SK-N-DZ (cell line): ENCODE measurements at places on chromosomes 5 and 9.
A peak's percentile ranks its signal among the peaks of the same experiment; 100 is the strongest.

- no peak for DNase-seq
Observed at GRCh38 chr9:6355728-6356127, 27.6 kb downstream of the TPD52L3 start.

DNA sequence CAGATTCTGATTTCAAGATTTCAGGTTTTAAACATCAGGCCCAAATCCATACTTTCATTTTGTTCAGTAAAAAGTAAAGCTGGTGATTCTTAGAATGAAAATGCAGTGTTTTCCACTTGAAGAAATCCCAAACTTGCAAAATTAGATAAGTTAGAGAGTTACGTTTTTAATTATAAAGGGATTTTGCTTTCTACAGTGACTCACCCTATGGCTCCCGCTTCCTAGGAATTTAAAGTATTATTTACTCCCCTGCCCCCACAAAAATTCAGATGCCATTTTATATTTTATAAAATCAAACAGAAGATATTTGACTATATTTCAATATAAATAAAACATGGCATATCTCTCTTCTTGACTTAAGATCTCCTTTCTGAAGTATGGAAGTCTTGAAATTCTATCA is 402.9 kb downstream of the ZSWIM6 start:
- DNase-seq = no peak

- DNase-seq = peak; percentile 26
Observed at GRCh38 chr5:168300326-168301182, 9.1 kb downstream of the WWC1 start.

GRCh38 chr9:127437497-127438264 is 13.5 kb downstream of the ZNF79 start:
- DNase-seq = no peak

GRCh38 chr5:139660923-139661814 is 13.0 kb downstream of the CXXC5 start:
- peak; percentile 47 for DNase-seq

DNA sequence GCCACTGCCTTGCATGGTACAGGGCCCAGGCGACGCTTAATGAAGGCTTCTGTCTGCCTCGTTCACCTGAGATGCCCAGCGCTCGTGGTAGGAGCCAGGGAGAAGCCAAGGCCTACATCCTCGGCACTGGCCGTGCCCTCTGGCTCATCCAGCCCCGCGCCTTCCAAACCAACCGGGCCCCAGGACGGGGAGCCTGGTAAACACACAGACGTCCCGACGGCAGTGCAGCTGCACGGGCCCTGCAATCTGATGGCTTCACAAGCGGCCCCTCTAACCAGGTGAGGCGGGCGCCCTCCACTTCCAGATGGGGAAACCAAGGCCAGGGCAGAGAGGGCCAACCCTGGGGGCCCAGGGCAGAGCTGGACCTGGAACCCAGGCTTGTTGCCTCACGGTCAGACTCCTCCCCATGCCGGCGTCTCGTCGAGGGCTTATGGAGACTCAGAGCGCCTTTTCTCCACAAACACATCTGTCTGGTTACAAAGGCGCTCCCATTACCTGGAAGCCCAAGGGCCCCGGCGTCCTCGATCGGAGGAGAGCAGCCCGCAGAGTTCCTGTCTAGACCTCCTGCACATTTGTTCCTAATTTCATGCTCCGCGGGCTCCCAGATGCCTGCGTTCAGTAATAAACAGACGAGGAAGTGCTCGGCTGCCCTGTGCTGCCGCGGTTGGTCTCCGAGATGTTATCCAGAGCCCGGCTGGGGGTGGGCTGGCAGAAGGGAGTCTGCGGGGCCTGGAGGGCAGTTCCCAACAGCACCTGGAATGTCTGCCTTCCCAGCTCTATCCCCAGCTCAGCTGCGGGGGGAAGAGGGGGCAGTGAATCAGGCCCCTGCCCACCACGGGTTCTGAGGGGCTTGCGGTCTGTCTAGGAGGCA is 23.5 kb downstream of the FAM163B start:
- peak; percentile 91 for DNase-seq

GRCh38 chr5:29208024-29208423 is 1985.5 kb upstream of the CDH6 start:
- DNase-seq = no peak

- peak; percentile 6 for DNase-seq
Observed at GRCh38 chr5:100188339-100188738, 346.8 kb upstream of the FAM174A start.

DNA sequence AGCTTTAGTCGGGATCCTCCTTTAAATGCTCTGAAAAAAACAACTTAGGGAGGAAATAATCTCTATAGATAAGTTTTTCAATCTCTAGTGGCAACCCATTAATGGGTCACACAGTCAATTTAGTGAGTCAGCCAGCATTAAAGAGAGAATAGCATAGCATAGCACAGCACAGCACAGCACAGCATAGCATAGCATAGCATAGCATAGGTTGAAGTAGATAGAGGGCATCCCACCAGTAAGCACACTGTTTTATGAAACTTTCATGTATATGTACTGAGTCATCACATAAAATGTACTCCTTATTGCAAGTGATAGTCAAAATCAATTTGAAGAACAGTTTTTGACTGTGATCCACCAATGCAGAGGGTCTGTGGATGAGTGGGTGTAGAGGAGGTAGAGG is 522.9 kb downstream of the CCDC171 start:
- no peak for DNase-seq

DNA sequence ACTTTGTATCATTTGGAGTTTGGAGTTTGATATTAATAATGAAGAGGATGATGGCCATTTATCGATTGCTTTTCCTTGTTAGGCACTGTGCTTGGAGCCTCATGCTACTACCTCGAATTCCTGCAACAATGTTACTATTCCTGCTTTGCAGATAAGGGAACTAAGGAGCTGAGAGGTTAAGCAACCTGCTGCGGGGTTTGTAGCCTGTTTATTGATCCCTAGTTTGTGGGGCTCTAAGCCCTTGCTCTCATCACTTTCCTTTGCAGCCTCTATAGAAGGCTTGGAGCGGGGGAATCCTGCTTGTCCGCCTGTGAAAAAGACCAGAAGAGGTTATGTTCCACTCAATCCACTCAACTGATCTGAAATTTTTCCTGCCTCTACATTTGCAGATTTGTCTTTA is 15.8 kb downstream of the ARHGEF28 start:
- no peak for DNase-seq

GRCh38 chr9:93028448-93029006 is 30.0 kb upstream of the SUSD3 start:
- no peak for DNase-seq

GRCh38 chr9:2341126-2341525 is 280.5 kb upstream of the VLDLR start:
- DNase-seq = no peak

- no peak for DNase-seq
Observed at GRCh38 chr5:98656125-98656795, 117.2 kb upstream of the RGMB start.

- no peak for DNase-seq
Observed at GRCh38 chr9:122346478-122347347, 24.1 kb upstream of the PTGS1 start.

DNA sequence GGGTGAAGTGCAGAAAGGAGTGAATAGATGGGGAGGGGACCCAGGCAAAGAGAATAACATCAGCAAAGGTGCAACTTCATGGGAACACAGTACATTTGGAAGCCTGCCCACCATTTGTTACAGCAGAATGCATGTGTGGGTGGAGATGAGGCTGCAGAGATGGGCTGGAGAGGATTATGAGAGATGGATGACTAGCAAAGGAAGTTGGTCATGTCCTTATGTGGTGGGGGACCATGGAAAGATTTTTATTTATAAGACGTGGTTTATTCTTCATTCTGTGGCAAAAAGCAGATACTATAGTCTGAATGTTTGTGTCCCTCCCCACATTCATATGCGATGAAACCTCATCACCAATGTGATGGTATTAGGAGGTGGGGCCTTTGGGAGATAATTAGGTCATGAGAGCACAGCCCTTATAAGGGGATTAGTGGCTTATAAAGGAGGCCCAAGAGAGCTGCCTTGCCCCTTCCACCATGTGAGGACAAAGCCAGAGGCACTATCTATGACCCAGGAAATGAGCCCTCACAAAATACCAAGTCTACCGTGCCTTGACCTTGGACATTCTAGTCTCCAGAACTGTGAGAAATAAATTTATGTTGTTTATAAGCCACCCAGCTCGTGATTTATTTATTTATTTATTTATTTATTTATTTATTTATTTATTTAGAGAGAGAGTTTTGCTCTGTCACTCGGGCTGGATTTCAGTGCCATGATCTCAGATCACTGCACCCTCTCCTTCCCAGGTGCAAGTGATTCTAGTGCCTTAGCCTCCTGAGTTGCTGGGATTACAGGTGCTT is 483.7 kb downstream of the RAB3C start:
- no peak for DNase-seq

- no peak for DNase-seq
Observed at GRCh38 chr5:41925555-41925951, 472 bp downstream of the FBXO4 start.

DNA sequence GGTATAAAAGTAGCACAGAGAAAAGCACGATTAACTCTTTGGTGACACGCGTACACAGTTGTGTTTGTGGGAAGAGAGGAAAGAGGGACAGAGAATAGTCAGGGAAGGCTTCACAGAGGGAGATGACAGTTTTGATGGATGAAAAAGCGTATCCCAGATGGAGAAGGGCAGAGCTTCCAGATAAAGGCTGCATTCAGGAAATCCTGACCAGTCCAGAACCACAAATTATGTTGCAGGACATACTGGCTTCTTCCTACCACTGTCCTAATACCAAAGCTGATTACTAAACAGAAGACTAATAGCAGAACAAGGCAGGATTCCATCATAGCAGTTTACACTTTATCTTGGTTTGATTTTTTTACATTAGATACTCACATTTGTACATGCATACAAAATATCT is 34.5 kb downstream of the SLC31A2 start:
- DNase-seq = no peak

GRCh38 chr9:98931600-98932389 is 11.9 kb upstream of the COL15A1 start:
- DNase-seq = no peak

DNA sequence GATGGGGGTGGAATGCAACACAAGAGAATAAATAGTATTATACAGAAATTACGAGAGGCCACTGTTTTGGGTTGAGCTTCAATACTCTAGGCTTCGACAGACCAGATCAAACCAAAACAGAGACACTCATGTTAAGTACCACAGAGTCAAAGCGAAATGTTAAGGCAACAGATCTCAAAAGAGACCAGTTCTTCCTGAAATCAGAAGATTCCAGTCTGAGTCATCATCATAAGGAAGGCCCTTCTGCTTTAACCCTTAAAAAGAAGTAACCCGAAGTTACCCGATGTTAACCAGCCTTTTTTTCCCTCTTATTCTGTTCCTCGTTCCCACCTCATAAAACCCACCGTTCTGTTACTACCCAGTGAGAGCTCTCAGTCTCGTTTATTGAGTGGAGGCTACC is 75.9 kb downstream of the SFXN1 start:
- no peak for DNase-seq

- DNase-seq = no peak
Observed at GRCh38 chr5:132301344-132302271, 7.4 kb downstream of the SLC22A4 start.

GRCh38 chr9:109986521-109986991 is 206.6 kb downstream of the PALM2AKAP2 start:
- DNase-seq = no peak

- DNase-seq = no peak
Observed at GRCh38 chr5:66628561-66628960, 32.4 kb downstream of the MAST4 start.

- DNase-seq = no peak
Observed at GRCh38 chr5:81314581-81314980, 13.2 kb downstream of the ZCCHC9 start.

- DNase-seq = no peak
Observed at GRCh38 chr9:105503881-105504280, 54.0 kb upstream of the FKTN start.

DNA sequence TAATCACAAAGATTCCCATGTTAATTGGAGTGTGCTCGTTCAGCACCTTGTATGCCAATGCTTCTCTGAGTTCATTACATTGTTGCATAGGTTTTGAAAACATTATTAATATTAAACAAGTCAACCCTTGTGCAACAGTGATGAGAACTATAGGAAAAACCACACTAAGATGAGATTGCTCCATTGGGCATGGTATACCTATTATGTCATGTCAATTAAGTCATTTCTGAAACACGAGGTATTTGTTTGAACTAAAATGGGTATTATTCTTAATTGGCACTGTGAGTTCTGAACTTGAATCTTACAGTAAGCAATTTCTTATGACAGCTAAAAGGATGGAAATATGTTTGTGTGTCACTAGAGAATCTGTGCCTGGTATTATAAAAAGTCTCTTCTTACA is 447.7 kb downstream of the EFNA5 start:
- no peak for DNase-seq

DNA sequence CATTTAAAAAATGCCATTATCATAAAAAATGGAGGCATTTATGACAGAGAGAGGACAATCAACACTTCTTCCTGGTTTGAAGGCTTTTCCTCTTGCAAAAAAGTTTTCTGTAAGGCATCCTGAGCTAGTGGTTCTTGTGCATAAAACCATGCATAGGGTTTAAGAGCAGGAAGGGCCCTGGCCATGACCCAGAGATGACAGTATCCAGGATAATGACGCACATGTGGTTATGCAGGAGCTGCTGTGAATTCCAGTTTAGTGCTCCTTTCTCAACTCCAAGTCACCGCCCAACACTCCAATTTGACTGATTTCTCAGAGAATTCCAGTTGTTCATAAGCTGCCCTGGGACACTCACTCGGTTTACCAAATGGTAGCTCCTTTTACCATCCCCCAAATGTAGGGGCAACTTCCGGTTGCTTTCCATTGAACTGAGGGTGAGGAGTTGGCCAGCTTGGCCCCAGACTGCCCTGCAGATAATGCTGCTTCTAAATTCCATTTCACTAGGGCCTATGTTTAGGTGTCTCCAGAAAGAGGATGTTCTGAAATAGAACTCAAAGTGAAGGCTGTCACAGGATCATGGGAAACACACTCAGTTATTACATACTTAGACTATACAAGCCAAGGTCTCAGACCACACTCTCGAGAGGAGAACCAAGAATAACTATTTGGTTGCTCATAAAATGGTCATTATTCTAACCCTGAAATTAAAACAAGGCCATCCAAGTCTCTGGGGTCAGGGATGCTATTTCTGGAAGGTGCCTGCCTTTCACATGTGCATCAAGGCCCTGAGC is 179.1 kb downstream of the SLIT3 start:
- no peak for DNase-seq

DNA sequence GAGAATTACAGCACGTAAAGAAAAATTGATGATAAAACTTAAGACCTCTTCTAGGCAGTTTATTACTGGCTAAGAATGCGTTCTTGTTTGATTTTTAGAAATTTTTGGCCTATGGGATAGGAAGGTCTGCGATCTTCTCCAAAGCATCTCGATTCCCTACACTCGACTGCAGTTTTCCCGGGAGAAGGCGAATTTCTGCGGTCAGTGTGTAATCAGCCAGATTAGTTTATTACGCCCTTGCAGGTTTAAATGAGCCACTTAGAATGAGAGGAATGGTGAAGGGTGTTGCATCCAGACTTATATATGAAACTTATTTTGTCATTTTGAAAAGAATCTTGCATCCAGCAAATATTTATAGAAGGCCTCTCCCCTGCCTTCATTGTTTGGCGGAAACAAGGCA is 1.2 kb downstream of the MTAP start:
- no peak for DNase-seq

- no peak for DNase-seq
Observed at GRCh38 chr5:94890907-94891306, 272.4 kb downstream of the SLF1 start.
